ENCODE measurements at places on chromosomes 2 and 18. TPM values are rescaled to one million over a fixed set of nuclear protein-coding genes. Genes with fewer than 3 reads are reported as not detected.

GRCh38 chr2:157194097-157194688, 63.3 kb upstream of the GALNT5 start:
- no peaks in the 10 kb centered on the region for H3K36me3 ChIP-seq
- H3K4me1 ChIP-seq, result no peaks in the 10 kb centered on the region
- no peaks in the 10 kb centered on the region for H3K27me3 ChIP-seq
- no peak overlapping the region for H3K4me3 ChIP-seq

GRCh38 chr2:38900726-38901125, 11.1 kb downstream of the ARHGEF33 start:
- no peak overlapping the region for H3K4me3 ChIP-seq
- no peaks in the 10 kb centered on the region for H3K4me1 ChIP-seq
- no peak overlapping the region for H3K27ac ChIP-seq
- no peaks in the 10 kb centered on the region for H3K36me3 ChIP-seq

Gene NR4A2
- total RNA-seq, result 17.4 TPM

DNA sequence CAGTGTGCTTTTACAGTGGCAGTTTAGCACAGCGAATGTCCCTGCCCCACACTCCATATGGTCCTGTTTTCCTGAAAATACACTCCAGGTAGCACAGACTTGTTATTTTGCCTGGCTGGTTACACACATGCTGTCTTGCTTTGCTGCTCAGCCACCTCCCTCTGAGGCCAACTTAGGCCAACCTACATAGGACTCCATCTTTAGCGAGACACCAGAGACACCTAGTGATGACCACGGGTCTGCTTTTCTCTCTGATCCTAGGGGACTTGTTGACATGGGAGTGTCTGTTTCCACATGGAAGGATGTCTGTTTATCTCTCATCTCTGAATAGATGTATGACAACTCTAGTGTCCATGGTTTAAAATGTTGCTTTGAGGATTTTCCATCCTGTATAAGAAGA, 43.3 kb downstream of the PLEKHB2 start:
- no peak overlapping the region for H3K27ac ChIP-seq
- no peaks in the 10 kb centered on the region for H3K27me3 ChIP-seq
- peak; percentile 32 for DNase-seq
- H3K4me1 ChIP-seq, result no peaks in the 10 kb centered on the region
- no peak overlapping the region for H3K4me3 ChIP-seq
- peaks cover 82% of the 10 kb centered on the region for H3K36me3 ChIP-seq

DNA sequence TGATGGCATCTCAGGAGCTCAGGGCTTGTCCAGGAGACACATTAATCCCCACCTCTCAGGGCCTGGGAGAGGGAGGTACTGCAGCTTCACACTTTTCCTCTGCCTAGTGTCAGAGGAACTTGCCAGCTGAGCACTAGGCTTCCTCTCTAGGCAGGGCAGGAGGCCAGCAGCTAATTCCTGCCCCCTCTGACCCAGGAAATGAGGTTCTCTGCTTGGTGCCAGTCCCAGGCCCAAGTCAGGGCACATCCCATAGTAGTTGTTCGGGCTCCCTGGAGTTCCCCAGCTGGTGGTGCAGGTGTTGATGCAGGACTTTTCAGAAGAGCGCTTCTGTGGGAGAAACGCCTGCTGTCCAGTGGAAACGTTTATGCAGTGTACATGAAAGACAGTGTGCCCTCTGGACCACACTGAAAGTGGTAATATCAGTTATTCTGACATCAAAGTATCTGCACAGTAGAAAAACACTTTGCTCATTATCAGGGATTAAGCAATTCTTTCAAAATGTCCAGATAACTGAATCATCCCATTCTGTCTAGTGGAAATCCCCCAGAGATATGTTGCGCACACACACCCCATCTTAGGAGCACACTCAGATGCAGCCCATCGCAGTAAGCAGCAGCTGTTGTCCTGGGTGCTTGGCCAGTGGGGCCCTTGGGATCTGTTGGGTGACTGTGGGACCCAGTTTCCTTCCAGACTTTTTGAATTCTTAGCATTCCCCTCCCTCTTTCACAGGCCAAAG, 17.8 kb upstream of the SCLY start:
- no peaks in the 10 kb centered on the region for H3K4me1 ChIP-seq
- H3K27me3 ChIP-seq, result no peaks in the 10 kb centered on the region

- DNase-seq, result no peak
- H3K4me1 ChIP-seq, result no peaks in the 10 kb centered on the region
- no peaks in the 10 kb centered on the region for H3K36me3 ChIP-seq
- no peak overlapping the region for H3K4me3 ChIP-seq
- no peak overlapping the region for H3K27ac ChIP-seq
Measured at GRCh38 chr2:176692533-176692932, 423.3 kb downstream of the MTX2 start.

DNA sequence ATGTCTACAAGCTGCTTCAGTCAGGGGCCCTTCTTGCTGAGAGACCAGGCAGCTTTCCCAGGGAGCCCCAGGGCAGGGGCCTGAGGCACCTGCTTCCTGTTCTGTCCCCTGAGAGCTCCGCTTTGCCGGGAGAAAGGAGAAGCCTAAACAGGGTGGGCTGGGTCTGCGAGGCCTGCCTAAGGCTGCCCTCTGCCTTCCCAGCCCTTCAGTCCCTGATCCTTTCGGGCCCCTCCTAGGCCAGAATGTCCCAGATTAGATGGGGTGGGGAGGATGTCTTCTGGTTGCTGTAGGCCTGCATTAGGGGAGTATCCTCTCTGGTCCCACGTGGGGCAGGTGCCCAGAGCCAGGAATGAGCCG, 72.4 kb downstream of the TGOLN2 start:
- no peaks in the 10 kb centered on the region for H3K36me3 ChIP-seq
- H3K27me3 ChIP-seq, result no peaks in the 10 kb centered on the region
- H3K4me1 ChIP-seq, result peaks cover 39% of the 10 kb centered on the region
- H3K27ac ChIP-seq, result no peak overlapping the region
- no peak overlapping the region for H3K4me3 ChIP-seq

Gene TMEM127
- total RNA-seq, result 22.0 TPM
